ENCODE measurements at places on chromosomes 5 and 9.

GRCh38 chr5:78758169-78758839, 109.7 kb upstream of the LHFPL2 start:
- no peak for DNase-seq

DNA sequence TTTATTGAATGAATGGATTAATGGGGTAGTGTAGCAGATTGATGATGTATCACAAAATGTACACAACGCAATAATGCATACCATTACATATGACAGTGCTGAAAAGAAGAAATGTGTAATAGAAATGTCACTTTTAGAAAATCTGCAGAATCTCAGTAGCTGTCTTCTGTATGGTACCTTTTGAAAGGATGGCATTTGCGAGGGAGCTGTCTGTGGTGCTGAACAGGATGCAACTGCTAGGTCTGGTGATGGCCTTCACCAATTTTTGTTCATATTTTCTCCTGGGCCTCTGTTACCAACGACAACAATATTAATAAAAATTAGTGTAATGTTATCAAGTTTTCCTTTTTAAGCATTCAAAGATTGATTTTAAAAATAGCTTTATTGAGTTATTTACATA, 36.2 kb upstream of the OTULIN start:
- peak; percentile 62 for DNase-seq

- no peak for DNase-seq
Observed at GRCh38 chr9:74036549-74037231, 460.4 kb upstream of the RORB start.

DNA sequence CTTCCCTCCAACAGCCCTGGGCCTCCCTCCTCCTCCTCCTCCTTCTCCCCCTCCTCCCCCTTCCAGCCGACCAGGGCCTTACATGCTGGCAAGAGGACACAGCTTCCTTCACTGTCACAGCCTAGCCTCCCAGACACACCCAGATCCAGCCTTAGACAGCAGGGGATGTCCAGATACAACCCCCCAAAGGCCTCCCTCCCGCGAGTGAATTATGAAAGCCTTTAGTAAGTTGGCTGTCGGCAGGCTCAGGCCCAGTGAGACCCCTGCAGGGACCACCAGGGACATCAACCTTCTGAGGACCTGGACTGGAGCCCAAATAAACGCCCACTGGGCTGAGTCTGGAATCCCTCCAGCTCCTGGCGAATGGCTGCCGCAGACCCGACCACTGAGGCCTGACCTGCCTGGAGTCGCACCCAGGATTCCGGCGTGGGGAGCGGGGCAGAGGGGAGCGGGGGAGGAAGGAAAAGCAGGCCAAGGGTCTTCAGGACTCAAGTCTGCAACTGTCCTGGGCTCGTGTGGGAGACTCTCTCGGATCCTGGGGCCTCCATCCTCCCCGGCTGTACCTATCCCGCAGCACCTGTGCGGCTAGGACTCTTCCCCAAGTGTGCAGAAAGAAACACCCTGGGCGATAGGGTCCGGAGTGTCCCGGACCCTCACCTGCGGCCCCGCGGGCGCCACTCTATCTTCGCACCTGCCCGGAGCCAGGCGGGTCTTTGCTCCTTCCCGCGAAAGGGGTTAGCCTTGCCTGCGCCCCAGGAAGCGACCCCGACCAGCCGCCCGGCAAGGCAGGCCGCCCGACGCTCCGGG, 705 bp downstream of the SEPTIN8 start:
- peak; percentile 15 for DNase-seq

- DNase-seq, result no peak
Observed at GRCh38 chr5:56658972-56659371, 156.4 kb upstream of the MAP3K1 start.
